Stimulated activated CD8-positive, alpha-beta memory T cell treated with anti-CD3 and anti-CD28 coated beads, Interleukin-4, amount 100 ng/mL, for 4 hours (primary cell): ENCODE measurements at places on chromosomes 7 and 10.

DNA sequence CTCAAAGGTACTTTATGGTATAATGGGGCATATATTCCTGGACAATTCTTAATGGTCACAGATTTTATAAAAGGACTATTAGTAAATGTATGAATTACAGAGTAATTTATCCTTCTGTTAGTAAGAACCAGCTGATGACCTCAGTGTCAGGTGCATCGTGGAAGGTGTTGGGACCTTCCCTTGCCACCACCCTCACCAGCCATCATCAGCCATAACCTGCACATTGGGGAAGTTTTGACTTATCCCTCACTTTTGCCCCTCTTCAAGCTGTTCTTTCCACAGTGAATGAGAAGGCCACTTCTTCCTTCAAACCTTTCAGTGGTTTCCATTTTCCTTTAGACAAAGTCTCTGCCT lies 52.2 kb downstream of the FIGNL1 start:
- DNase-seq = no peak

GRCh38 chr10:75335983-75336382 lies 65.6 kb downstream of the ZNF503 start:
- no peak for DNase-seq

DNA sequence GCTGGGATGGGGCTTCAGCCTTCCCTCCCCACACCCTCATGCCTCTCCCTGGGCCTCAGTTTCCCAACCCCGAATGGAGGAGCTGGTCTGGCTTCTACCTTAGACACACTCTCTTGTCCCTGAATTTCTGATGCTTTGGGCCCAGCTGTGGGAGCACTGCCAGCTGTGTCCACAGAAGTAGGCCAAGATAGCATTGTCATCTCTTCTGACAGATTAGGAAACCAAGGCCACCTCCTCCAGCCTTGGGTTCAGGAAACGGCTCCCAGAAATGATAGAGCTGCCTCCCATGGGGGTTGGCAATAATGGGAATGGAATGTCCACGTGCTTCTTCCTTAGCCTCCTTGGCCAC lies 1.3 kb downstream of the PPIF start:
- DNase-seq = no peak

- DNase-seq = no peak
Observed at GRCh38 chr7:126948664-126949063, 304.1 kb downstream of the GRM8 start.

- no peak for DNase-seq
Observed at GRCh38 chr10:45550903-45551786, 121.4 kb downstream of the ZFAND4 start.

GRCh38 chr10:97757471-97757870 lies 14.3 kb downstream of the SFRP5 start:
- DNase-seq = no peak

GRCh38 chr10:89165923-89166322 lies 41.2 kb downstream of the CH25H start:
- DNase-seq = no peak

GRCh38 chr7:99194301-99194700 lies 13.6 kb downstream of the KPNA7 start:
- DNase-seq = no peak

GRCh38 chr7:66921396-66921917 lies 432 bp downstream of the TMEM248 start:
- DNase-seq = no peak

DNA sequence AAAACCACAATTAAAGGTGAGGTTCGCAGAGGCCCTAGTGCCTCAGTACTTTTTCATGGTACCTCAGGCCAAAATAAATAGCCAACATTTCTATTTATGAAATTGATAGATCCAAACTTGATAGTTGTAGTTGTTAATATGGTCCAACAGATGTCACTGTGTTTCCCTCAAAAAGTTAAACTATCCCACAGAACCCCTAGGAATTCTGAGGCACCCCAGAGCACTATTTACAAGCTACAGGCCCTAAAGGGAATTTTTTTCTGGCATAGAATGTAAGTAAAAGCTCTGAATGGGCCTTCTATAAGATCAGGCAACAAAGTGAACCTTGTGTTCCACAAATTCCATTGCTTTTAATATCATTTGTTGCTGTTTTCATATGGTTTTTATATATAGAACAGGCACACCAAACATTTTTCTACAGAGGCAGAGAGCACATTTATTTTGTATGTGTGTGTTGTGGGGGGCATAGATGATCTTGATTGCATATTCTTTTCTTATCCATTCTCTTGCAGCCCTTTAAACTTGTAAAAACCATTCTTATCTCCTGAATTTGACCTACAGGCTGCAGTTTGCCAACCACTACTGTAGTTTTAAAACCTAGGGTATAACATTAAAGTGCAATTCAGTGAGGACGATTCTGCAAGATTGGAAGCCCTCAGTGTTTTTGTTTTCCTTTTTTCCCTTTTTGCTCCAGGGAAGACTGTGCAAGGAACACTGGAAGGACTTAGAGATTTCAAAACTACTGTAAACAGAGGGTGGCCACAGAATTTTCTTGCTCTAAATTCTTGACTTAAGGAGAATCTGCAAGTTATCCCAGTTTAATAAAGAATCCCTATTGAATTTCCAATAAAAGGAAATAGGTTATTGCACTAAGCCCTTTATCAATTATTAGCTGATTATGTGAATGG lies 3.5 kb upstream of the ARL4A start:
- no peak for DNase-seq
